ENCODE measurements at places on chromosomes 3 and 15.

DNA sequence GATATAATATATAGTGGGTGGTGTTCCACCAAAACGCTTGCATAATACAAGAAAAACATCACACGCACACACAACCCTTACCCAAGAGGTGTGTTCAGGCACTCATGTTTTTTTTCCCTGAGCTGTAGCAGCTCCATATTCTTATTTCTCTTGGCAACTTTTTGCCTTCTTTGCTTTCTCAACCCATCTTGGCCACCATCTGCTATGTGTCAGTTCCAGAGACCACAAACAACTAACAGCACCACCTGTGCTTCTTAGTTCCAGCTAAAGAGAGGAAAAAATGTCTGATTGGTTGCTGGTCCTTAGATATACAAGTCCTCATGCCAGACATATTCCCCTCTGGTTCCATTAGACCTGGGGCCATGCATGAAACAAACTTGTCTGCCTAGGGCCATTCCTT is 11.9 kb downstream of the ACTC1 start:
- DNase-seq: no peak

- DNase-seq: no peak
Observed at GRCh38 chr15:56654624-56655023, 78.7 kb downstream of the ZNF280D start.

GRCh38 chr3:32325201-32325600 is 66.5 kb upstream of the CMTM7 start:
- DNase-seq: no peak

DNA sequence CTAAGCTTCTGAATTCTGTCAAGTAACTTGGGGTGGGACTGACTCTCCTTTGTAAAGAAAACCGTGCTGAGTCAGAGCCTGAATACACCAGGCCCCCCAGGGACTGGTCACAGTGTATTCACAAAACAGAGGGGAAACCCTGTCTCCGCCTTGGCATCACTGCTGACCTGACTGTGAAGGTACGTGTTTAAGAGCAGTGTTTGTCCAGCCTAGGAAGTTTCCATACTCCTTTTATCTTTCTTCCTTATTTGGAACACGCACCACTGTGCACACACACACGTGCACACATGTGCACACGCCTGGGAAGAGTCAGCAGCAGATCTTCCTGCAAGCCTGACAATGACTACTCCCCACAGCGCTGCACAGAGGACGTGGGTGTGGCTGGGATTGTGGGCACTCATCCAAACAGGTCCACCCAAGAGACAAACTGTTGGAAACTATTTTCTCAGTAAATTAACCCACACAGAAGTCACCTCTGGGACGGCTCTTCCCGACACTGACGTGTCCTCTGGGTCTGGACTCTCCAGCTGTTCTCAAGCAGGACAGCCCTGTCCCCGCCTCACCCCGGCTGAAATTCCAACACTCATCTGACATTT is 87.7 kb downstream of the ATP10A start:
- no peak for DNase-seq

GRCh38 chr15:37084602-37085001 is 15.7 kb downstream of the MEIS2 start:
- no peak for DNase-seq

- no peak for DNase-seq
Observed at GRCh38 chr15:63401714-63402497, 20.3 kb upstream of the CA12 start.

DNA sequence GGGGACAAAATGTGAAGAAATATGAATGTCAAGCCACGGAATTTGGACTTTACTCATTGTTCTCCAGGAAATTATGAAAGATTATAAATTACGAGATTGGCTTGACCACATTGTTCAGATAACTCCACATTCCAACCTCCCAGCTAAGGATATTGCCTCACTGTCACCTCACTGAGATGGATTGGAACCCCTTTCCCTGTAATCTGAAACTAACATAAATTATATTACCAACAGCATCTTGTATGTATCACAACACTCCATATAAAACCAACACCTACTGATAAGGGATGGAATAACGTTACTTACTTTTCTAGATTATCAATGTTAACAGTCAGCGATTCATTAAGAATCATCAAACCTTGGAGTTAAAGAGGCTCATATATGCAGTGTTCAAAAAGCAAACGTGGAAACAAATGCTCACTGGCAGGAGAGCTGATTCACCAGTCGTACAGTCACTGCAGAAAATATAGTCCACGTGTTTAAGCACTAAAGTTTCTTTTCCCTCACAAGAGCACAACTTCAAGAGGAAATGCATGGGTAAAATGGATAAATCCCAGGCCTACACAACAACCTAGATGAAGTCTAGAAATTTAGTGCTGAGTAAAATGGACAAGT is 451.5 kb downstream of the FGF12 start:
- DNase-seq: no peak

DNA sequence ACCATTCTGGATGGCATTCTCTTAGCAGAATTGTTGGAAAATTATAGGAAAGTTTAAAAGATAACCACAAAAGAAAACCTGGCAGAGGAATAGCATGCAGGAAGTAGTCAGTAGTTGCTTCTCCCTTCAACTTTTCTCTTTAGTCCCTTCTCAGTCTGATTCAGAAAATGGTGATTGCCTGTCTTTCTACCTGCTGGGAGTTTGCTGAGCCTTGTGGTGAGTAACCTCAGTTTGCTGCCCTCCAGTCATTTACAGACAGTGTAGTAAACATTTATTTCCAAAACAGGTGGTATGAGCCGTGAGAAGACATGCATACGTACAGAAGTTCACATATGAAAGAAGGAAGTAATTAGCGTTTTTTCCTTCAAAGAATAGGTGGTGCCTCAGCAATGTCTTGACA is 224.7 kb upstream of the POU1F1 start:
- DNase-seq: no peak

DNA sequence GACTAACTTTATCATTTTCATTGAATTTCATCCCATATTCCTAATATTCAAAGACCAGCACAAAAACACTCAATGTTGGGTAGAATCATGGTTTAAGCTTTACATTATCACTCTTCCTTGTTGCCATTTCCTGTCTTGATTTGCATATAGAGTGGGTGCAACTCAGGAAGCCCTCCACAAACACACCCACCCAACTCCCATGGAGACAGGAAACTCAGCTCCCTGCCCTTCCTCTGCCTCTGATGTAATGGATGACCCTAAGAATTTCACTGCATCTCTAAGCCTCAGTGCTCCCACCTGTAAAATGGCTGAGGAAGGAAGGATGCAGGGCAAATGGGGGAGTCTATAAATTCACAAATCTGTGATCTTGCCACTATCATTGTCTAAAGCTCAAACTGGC is 98.1 kb upstream of the BFSP2 start:
- DNase-seq: no peak

- DNase-seq: no peak
Observed at GRCh38 chr3:53238051-53238850, 17.6 kb downstream of the TKT start.

- no peak for DNase-seq
Observed at GRCh38 chr3:114660124-114660523, 366.3 kb downstream of the TIGIT start.

DNA sequence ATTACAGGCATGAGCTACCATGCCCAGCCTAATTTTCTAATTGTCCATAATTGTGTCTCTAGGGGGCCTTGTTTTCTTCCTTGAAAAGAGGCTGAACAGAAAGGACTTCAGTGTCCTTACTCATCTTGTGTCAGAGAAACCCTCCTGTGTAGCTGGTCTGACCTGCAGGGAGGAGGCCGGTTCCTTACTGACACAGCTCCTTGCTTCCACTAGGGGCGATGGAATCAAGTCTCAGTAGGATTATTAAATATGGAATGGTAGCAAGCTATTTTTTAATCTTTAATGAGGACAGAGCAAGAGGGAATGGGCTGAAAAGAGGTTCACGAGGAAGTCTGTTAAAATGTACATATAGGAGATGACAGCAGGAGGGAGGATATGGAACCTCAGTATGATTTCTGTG is 8.6 kb downstream of the LPCAT4 start:
- DNase-seq: no peak

- DNase-seq: no peak
Observed at GRCh38 chr15:99257107-99257750, 5.9 kb downstream of the LRRC28 start.

GRCh38 chr15:50945725-50946124 is 37.2 kb downstream of the AP4E1 start:
- no peak for DNase-seq

DNA sequence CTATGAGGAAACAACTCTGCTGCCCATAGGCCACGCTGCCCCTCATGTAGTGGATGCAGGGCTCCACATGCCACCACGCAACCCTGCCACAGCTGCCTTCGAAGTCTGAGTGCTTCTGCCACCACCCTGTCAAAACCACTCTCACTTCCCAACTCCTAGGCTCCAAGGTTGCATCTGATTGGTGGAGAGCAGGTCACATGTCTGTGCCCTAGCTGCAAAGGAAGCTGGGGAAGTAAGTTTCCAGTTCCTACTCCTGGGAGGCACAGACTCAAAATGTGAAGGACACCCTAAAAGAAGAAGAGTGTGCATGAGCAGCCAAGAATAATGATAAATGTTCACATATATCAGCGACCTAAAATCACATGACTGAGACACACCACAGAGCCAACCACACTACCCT is 31.9 kb upstream of the TICRR start:
- no peak for DNase-seq
